ENCODE measurements at places on chromosomes 6 and 20.

DNA sequence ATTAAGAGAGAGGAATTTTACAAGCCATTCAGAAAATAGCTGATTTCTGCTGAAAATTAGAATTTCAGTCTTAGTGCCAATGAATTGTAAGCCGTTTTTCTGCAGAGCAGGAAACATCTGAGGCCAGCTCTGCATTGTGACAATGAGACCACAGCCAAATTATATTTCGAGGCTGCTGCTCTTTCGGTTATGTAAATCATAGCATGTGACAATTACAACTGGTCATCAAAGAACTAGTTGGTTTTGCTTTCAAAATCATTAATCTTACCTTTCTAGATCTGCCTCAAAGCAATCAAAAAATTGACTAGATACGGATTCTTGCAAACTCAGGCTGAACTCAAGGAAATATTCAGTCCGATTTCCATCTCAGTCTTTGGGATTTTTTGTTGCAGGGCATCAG lies 33.4 kb upstream of the INSM1 start:
- peak; percentile 72 for DNase-seq

GRCh38 chr6:44142835-44143234 lies 15.5 kb downstream of the TMEM63B start:
- no peak for DNase-seq

GRCh38 chr20:10982692-10983091 lies 308.9 kb upstream of the JAG1 start:
- no peak for DNase-seq

GRCh38 chr20:31542201-31542842 lies 28.1 kb downstream of the HM13 start:
- DNase-seq, result no peak

- DNase-seq, result no peak
Measured at GRCh38 chr6:128601060-128601459, 80.7 kb upstream of the PTPRK start.

- DNase-seq, result no peak
Measured at GRCh38 chr20:46228670-46229069, 79.6 kb downstream of the CDH22 start.

DNA sequence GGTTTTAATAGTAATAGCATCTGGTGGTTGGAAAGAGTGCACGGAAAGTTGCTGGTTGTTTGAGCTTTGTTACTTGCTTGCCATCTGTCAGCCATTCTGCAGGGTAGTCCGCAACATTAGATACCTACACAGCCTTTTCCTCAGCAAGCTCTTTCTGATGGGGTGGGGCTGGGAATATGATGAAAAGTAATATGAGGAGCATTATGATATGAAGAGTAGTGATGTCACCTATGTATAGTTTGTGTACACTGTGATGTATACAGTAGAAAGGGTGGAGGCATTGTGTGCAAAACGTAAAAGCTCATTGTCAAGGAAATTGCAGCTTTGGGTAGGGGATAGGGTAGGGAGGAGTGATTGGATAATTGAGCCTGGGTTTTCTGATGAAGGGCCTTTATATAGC lies 16.1 kb downstream of the SCAF8 start:
- no peak for DNase-seq

GRCh38 chr20:52242237-52243230 lies 51.0 kb upstream of the ZFP64 start:
- peak; percentile 30 for DNase-seq

- DNase-seq, result no peak
Measured at GRCh38 chr20:5464901-5465603, 148.3 kb upstream of the PROKR2 start.

DNA sequence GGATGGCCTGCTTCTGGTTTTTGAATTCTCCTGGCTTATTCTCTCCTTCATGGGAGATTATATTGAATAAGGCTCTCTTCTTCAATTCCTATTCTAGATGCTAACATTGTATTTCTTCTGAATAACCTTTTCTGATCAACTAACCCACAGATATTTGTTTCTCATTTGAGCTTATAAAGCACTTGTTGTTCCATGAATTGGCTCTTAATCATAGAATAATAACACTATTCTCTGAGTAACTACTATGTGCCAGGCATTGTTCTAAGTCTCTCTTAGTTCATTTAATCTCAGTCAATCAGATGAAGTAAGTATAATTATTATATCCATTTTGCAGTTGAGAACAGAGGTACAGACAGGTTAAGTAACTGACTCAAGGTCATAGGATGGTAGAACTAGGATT lies 136.3 kb upstream of the MLIP start:
- DNase-seq, result no peak

DNA sequence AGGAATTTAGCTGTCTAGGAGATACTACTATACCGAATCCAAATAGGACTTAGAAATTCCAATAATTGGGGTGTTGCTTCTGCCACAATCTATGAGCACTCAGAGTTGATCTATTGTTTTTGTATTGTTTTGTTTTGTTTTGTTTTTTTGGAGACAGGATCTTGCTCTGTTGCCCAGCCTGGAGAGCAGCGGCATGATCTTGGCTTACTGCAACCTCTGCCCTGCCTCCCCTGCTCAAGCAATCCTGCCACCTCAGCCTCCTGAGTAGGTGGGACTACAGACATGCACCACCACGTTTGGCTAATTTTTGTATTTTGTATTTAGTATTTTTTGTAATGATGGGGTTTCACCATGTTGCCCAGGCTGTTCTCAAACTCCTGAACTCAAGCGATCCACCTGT lies 7.4 kb downstream of the ACSS2 start:
- DNase-seq, result no peak

DNA sequence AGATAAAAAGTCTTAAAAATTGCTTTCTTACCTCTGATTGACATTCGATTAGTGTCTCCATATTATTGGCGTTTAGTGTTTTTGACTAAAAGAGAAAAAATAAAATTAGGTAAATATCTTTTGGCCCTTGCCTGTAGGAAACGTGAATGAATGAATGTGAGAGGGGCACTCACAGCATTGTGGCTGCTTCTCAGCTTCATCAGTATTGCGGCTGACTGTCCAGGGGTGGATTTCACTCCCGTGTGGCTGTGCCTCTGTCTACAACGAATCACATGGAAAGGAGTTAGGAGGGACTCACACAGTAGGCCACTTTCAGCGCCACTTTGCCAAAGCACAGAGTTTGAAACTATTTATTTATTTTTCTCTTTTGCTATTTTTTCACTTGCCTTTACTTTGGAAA lies 844 bp downstream of the TAGAP start:
- no peak for DNase-seq

- DNase-seq, result no peak
Measured at GRCh38 chr20:22825546-22825945, 209.6 kb upstream of the SSTR4 start.

- no peak for DNase-seq
Measured at GRCh38 chr6:56346958-56347357, 99.6 kb upstream of the COL21A1 start.

DNA sequence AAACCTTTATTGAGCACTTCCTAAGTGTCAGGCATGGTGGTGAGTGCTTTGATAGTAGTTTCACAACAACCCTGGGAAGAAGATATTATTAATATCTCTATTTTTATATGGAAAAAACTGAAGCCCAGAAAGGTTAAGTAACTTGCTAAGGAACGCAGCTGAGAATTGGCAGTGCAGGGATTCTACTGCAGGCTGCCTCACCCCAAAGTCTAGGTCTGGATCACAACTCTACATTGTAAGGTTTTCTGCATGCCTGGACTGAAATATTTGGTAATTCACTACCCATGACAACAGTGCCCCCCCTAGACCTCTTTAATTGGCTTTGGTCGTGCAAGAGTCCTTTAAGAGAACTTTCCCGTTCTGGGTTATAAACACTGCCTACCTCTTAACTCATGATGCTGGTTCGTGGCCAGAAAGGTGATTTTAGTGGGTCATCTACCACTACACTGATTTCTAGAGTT lies 67.1 kb upstream of the KCNQ5 start:
- DNase-seq, result no peak

- DNase-seq, result no peak
Measured at GRCh38 chr20:24589381-24589780, 120.0 kb downstream of the SYNDIG1 start.

DNA sequence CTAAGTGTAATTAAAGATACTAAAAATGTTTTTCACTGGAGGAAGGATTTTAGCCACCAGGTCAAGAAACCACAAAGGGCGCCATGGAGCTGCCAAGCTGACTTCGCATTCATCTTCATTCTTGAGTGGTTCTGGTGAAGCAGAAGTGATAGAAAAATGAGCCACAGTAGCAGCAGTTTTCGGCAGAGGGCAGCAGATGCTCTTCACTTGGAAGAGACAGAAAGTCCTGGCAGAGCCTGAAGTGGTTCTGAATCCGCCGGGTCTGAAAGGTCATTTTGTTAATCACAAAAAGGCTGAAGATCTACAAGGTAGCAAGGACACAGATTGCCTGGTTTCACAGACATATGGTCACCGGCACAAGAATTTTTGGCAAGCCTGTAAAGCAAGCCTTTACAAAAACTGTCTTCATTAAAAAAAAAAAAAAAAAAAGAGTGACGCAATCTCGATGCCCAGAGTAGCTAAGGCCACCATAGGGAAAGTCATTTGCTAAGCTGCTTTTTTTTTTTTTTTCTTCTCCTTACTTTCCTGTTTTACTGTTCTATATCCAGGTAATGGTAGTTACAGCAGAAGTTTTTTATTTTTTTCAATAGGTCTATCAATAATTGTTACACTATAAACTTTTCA lies 345.1 kb upstream of the AGPAT4 start:
- no peak for DNase-seq

DNA sequence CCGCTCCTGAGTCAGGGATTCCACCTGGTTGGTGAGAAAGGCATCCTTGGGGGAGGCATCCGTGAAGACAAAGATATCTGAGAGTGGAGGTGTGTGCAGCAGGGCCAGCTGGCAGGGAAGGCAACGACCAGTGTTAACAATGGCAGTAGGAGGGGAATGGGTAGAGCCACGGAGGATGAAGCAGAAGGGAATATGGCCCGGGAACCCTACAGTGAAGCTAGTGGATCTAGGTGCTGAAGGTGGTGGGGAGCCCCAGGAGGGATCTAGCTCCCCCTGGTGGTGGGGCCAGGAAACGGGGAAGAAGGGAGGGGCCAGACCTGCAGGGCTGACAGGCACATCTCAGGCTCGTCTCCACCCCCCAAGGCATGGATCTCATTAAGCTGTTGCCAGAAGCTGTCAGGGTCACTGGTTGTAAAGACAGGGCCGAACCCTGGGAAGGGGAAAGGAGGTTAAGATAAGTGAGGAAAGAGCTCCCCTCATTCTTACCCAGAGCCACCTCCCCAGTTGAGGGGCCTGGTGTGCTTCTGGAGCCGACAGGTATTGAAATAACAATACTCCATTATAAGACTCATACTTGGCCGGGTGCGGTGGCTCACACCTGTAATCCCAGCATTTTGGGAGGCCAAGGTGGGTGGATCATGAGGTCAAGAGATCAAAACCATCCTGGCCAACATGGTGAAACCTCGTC lies 7.3 kb downstream of the VWA7 start:
- DNase-seq, result peak; percentile 93

GRCh38 chr6:5486214-5486613 lies 224.9 kb downstream of the FARS2 start:
- peak; percentile 39 for DNase-seq

- no peak for DNase-seq
Measured at GRCh38 chr20:40635971-40636370, 53.1 kb downstream of the MAFB start.

DNA sequence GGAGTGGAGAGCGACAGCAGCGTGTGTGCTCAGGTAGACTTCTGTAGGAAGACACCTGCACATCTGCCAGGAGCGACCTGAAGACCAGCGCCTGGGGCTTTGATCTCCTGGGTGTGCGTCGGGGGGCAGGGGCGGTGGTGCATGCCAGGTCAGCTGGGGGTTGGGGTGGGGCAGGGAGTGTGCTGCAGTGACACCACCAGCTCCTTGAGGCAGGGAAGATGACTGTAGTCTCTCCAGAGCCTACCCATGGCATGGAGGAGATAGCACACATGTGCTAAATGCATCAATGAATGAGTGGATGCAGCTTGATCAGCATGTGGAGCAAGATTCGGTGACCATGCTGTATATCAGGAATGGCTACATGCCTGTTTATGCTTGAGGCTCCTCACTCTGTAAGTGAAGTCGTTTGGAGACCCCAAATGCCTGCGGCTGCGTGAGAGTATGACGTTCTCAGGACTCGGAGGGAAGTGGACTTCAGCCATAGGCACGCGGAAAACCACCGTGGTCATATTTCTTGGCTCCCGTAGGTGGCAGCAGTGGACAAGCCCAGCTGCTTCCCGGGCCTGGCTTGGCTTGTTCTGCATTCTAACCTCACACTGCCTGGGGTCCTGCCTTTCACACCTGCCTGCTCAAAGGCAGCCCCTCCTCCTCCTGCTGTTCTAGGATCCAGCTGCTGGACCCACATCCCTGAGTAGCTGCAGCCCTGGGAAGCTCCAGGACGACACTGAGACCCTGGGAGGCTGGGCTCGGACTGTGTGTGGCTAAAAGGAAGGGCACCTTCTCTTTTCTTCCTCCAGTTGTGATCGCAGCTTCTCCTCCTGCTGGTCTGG lies 39.4 kb upstream of the KCNK16 start:
- DNase-seq, result peak; percentile 79

- no peak for DNase-seq
Measured at GRCh38 chr6:19432966-19433498, 404.1 kb upstream of the ID4 start.

GRCh38 chr6:30985490-30985889 lies 2.0 kb downstream of the MUC21 start:
- no peak for DNase-seq

- DNase-seq, result no peak
Measured at GRCh38 chr6:136763716-136764516, 28.4 kb downstream of the MAP3K5 start.

- peak; percentile 56 for DNase-seq
Measured at GRCh38 chr6:11386323-11386722, 151.2 kb upstream of the TMEM170B start.

DNA sequence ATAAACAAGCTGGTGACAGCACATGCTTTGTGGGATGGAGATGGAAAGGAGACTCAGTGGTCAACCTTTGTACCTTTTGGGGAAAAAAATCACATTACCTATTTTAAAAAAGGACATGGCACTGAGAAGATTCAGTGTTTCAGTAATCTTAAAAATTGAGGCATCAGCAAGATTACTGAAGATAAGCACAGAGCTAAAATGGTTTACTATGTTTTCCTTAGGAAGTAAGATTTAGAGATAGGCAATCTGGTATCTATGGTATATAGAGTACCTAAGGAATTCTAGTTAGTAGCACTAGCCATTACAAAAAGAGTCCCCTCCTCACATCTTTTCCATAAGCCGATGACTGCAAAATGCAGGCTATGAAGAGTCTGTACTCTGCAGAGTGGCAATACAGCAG lies 35.7 kb downstream of the TOMM6 start:
- DNase-seq, result no peak

GRCh38 chr6:89145091-89145955 lies 532 bp upstream of the PM20D2 start:
- peak; percentile 84 for DNase-seq
